ENCODE measurements at places on chromosomes 12 and 14.

DNA sequence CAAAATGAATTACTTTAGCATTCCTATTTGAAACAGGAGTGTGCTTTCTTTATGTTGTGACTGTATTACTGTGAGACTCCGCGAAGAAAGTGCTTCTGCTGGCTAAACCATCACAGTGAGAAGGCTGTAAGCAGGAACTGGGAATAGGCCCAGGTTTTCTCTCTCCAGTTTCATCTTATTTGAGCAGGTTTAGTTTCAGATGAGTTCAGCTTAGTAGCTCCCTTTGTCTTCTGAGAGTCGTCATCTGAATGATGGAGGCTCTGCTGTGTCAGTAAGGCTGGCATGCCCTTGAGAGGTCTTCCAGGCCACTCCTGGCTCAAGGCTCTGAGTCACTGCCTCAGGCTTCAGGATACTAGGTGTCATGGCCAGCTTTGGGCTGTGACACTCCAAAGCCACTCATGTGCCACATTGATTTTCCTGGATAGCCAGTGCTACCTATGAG, 205.6 kb upstream of the RGS6 start:
- no peak for DNase-seq

- no peak for DNase-seq
These were observed 19.2 kb downstream of the BLTP3B start for GRCh38 chr12:100123316-100124095.

- DNase-seq = no peak
These were observed 764 bp downstream of the DYNLL1 start for GRCh38 chr12:120496413-120497340.

DNA sequence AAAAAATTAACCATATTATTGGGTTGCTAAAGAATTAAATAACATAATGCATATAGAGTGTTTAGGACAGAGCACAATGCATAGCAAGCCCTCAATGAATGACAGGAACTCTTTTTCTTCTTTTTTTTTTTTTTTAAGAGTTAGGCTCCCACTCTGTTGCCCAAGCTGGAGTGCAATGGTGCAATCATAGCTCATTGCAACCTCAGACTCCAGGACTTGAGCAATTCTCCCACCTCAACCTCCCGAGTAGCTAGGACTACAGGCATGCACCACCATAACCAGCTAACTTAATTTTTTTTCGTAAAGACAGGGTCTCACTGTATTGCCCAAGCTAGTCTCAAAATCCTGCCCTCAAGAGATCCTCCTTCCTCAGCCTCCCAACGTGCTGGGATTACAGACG, 20.5 kb upstream of the MTERF2 start:
- DNase-seq = no peak

- no peak for DNase-seq
These were observed 28.3 kb downstream of the PHLDA1 start for GRCh38 chr12:76003355-76003638.

DNA sequence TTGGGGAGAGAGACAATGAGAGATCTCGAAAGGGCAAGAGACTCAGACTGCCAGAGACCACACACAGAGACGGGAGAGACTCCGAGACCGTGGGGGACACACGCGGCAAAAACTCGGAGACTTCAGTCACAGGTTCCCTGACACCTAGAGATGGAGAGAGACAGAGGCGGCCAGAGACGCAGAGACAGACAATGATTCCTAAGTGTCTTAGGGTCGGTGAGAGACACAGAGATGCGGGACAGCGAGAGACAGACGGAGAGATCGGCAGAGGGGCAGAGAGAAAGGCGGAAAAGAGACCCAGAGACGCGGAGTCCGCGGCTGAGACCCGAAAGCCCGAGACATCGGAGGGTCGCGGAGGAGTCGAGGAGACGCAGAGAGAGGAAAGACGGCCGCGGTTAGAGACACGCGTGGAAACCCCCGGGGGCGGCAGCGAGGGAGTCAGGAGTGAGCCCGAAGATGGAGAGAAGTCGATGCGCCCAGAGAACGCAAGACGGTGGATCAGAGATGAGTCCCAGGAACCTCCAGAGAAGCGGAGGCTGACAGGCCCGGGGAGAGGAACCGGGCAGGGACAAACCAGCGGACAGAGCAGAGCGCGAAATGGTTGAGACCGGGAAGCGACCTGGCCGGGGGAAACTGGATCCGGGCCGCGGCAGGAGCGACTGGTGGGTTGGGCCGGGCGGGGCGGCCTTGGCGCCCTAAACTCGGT, 7.8 kb downstream of the LHX5 start:
- no peak for DNase-seq

GRCh38 chr14:66078006-66078405, 408.2 kb upstream of the CCDC196 start:
- no peak for DNase-seq

GRCh38 chr14:20441461-20441860, 5.5 kb upstream of the KLHL33 start:
- no peak for DNase-seq

GRCh38 chr14:65352964-65353530, 59.5 kb upstream of the FUT8 start:
- no peak for DNase-seq

GRCh38 chr14:99035268-99035667, 236.7 kb downstream of the BCL11B start:
- DNase-seq = no peak

DNA sequence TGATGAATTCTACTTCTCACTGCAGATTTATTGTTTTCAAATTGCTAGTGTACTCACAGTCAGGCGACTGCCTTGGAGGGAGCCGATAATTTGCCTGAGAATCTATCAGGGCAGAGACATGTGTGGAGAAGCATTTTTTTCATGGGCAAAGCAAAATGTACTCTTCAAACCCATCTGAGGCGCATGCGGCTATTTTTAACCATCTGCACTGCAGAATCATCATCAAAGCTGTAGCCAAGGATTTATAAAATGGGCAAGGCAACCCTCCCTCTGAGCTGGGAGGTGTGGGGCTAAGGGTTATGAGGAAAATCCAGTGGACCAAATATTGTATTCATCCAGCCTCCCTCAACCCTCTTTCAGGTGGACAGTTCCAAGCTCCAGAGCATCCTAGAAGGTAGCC, 37.7 kb downstream of the BEST3 start:
- no peak for DNase-seq

DNA sequence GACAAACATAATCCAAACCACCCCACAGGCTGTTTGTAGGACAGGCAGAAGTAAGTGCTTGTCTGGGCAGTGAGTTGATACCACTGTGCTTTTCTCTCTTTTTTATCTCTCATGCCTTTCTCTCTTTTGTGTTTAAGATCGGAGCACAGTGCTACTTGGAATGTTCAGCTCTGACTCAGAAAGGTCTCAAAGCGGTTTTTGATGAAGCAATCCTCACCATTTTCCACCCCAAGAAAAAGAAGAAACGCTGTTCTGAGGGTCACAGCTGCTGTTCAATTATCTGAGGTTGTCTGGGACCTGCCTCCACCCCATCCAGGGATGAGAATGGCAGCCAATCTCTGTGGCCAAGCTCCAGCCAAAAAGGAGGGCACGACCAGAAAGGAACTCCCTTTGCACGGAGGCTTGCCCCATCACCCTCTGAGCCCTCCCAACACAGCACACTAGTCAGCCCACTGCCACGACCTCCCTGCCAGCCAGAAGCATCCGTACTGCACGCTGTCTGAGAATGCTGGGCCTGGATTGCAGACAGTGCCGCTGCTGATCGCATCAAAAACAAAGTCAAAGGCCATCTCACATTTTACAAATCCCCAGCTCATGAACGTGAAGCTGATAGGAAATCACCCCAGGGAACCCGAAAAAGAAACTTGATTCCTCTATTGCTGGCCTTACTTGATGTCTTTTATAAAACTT, 27.8 kb downstream of the GPHB5 start:
- no peak for DNase-seq

- DNase-seq = no peak
These were observed 58.3 kb downstream of the CALM1 start for GRCh38 chr14:90455100-90455571.

DNA sequence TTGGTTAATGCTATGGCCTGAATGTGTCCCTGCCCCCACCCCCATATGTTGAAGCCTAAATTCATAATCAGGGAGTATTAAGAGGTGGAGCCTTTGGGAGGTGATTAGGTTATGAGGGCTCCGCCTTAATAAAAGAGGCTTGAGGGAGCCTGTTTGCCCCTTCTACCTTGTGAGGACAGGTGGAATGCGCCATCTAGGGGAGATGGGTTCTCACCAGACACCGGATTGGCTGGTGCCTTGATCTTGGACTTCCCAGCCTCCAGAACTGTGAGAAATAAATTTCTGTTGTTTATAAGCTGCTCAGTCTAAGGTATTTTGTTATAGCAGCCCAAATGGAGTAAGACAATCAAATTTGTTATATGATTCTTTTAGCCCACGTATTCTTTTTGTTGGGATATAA, 148.3 kb downstream of the PTCSC3 start:
- DNase-seq = no peak
